ENCODE measurements at places on chromosomes 4 and X. TPM values are rescaled to one million over a fixed set of nuclear protein-coding genes. Genes with fewer than 3 reads are reported as not detected.

DNA sequence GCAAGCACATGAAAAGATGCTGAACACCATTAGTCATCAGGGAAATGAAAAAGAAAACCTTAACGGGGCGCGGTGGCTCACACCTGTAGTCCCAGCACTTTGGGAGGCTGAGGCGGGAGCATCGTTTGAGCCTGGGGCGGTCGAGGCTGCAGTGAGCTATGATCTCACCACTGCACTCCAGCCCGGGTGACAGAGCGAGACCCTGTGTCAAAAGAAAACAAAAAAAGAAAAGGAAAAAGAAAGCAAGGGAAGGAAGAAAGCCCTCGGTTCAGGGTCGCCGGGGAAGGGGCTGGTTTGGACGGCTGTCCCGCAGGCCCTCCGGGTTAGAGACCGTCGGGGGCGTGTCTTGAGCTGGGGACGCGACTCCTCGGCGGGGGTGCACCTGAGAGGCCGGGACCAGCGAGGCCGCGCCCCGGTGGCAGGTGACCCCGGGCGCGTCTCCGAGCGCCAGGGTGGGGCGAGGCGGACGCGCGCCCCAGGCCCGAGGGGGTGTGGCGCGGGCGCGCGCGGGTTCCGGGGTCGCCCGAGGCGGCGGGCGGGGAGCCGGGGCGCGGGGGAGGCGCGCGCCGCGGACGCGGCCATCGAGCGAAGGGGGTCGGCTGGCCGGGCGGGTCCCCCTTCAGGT, 478 bp upstream of the PLXNA3 start:
- no peaks in the 10 kb centered on the region for H3K27me3 ChIP-seq
- H3K4me1 ChIP-seq, result no peaks in the 10 kb centered on the region
- peak overlapping the region; percentile 90 for H3K4me3 ChIP-seq

DNA sequence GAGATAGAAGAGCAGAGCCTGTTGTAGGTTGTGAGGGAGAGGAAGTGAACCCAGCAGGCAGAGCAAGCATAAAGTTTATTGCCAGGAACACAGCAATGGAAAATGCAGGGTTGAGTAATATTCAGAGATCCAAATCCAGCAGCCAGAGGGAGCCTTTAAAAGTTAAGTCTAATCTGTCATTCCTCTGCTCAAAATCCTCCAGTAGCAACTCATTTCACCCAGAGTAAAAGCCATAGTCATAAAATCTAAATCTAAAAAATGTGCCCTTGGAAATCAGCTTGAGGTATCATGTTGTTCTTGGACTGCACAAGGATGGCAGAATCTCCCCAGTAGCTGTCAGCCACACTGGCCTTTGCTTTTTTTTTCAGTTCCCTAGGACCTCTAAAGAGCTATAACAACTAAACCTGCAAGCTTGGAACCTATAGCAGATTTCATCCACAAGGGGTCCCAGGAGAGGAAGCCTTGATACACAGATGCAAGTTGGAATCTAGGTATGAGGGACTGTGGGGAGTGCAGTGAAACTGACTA, 62.9 kb upstream of the FRAS1 start:
- H3K27me3 ChIP-seq, result no peaks in the 10 kb centered on the region
- H3K36me3 ChIP-seq, result no peaks in the 10 kb centered on the region
- no peak overlapping the region for H3K27ac ChIP-seq
- peaks cover 14% of the 10 kb centered on the region for H3K4me1 ChIP-seq
- no peak overlapping the region for H3K4me3 ChIP-seq
- no peak for DNase-seq

DNA sequence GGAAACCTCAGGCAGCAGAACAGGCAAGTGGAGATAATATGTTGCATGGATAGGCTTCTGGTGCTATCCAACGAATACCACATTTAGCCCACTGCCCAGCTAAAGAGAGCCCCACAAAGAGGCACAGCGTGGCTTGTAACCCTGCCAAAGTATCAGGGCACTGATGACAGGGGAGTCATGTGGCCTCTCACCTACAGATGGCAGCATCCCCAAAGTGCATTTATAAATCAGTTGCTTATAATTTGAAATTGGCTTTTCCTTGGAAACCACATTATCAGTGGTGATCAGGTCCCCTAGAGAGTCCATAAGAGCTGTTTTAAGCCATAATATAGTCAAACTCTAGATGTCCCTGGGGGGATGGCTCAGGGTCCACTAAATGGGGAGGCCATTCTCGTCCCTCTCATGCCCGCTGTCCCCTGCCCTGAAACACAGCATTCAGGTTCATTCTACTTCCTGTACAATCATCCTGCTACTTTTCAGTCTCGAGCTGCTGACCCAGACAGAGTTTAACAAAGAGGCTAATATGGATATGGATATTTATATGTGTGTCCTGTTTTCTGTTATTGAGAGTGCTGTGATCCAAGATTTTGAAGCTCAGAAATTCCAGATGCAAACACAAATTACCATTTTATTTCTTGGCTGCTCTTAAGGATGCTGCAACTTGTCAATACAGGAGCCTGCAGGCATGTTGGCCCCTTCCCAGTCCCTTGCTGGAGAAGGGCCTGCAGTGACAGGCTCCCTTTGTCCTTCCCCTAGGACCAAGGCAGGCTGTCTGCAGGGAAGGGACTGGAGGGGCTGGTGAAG, 28.5 kb downstream of the SRPX start:
- no peaks in the 10 kb centered on the region for H3K27me3 ChIP-seq
- H3K4me1 ChIP-seq, result no peaks in the 10 kb centered on the region
- H3K4me3 ChIP-seq, result no peak overlapping the region
- no peak overlapping the region for H3K27ac ChIP-seq
- DNase-seq, result no peak
- H3K36me3 ChIP-seq, result no peaks in the 10 kb centered on the region

- H3K27ac ChIP-seq, result no peak overlapping the region
- H3K4me3 ChIP-seq, result no peak overlapping the region
- no peaks in the 10 kb centered on the region for H3K36me3 ChIP-seq
- H3K4me1 ChIP-seq, result no peaks in the 10 kb centered on the region
- DNase-seq, result no peak
- H3K27me3 ChIP-seq, result no peaks in the 10 kb centered on the region
These were observed 66.9 kb downstream of the KLHL13 start for GRCh38 chrX:118049713-118050112.

The NUDT11 gene
- 19.3 TPM for total RNA-seq

DNA sequence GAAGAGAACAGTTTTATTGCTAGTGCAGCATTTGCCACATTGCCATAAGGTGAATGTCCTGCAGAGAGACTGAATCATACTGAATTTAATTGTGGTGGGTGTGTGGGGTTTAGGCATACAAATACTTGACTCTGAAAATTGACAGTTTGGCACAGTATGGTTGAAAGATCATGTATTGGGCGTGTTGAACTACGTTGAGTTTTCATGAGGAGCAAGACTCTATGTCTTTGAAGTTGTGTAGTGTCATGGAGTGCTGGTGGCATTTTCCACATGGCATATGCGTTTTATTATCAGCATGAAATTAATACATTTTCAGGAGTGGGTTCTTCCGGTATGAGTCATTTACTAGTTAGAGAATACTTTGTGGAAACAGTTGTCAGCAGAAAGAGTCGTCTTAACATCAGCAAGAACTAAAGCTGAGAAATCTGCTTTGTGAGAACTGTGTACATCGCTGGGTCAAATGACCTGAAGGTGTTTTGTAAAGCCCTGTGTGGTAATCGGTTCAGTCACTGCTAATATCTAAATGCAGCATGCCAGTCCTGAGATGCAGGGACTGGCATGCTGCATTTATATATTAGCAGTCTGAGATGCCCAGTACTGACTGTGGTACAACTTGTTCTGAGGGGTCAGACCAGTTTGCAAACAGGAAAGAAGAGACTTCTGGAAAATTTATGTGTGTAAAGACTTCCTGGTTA, 50.3 kb downstream of the ARHGAP10 start:
- no peaks in the 10 kb centered on the region for H3K27me3 ChIP-seq
- H3K27ac ChIP-seq, result peak overlapping the region; percentile 82
- H3K4me1 ChIP-seq, result peaks cover 31% of the 10 kb centered on the region
- H3K36me3 ChIP-seq, result peaks cover 3% of the 10 kb centered on the region
- no peak for DNase-seq

DNA sequence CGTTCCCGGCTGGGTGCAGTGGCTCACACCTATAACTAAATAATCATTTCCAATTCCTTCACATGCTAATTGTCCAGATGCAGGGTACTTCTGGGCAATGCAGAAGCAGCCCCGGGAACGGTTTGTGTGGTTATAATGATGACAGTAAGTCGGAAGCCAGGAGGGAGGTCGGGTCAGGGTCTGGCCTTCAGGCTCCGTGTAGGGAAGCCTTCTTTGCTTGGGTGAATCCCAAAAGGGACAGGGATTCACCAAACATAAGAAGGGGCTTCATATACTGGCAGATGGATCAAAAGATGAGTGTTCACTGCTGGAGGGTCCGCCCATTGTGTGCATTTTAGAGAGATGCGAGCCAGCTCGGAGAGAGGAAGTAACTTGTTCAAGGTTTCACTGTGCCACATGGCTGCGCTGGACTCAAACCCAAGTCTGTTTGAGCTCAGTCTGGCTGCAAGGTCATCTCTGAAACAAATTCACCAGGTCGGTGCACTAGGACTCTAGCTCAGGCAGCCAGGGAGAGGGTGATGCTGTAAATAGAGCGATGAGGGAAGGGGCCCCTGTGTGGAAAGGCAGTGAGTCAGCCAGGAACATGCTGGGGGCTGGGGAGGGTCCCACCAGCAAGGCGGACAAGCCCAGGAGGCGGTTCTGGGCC, 4.8 kb upstream of the KIAA0232 start:
- no peaks in the 10 kb centered on the region for H3K36me3 ChIP-seq
- H3K4me1 ChIP-seq, result peaks cover 14% of the 10 kb centered on the region
- H3K27ac ChIP-seq, result peak overlapping the region; percentile 10
- no peak for DNase-seq
- H3K27me3 ChIP-seq, result peaks cover 58% of the 10 kb centered on the region

- no peak overlapping the region for H3K4me3 ChIP-seq
- peaks cover 36% of the 10 kb centered on the region for H3K27me3 ChIP-seq
- no peak overlapping the region for H3K27ac ChIP-seq
- peak; percentile 45 for DNase-seq
- no peaks in the 10 kb centered on the region for H3K36me3 ChIP-seq
- H3K4me1 ChIP-seq, result peaks cover 15% of the 10 kb centered on the region
These were observed 40.9 kb upstream of the HMX1 start for GRCh38 chr4:8912506-8912905.

- no peaks in the 10 kb centered on the region for H3K27me3 ChIP-seq
- H3K4me3 ChIP-seq, result no peak overlapping the region
- H3K36me3 ChIP-seq, result no peaks in the 10 kb centered on the region
- DNase-seq, result no peak
- no peaks in the 10 kb centered on the region for H3K4me1 ChIP-seq
These were observed 277.9 kb downstream of the TRIML1 start for GRCh38 chr4:188417181-188417580.

The REELD1 gene
- 0.12 TPM for total RNA-seq

GRCh38 chr4:67880866-67881610, 2.8 kb downstream of the TMPRSS11D start:
- H3K27me3 ChIP-seq, result no peaks in the 10 kb centered on the region
- H3K27ac ChIP-seq, result no peak overlapping the region
- no peak for DNase-seq
- H3K36me3 ChIP-seq, result no peaks in the 10 kb centered on the region
- no peak overlapping the region for H3K4me3 ChIP-seq
- H3K4me1 ChIP-seq, result no peaks in the 10 kb centered on the region

- H3K4me3 ChIP-seq, result no peak overlapping the region
- H3K4me1 ChIP-seq, result peaks cover 12% of the 10 kb centered on the region
These were observed 85.3 kb downstream of the CLCN4 start for GRCh38 chrX:10242026-10242425.

DNA sequence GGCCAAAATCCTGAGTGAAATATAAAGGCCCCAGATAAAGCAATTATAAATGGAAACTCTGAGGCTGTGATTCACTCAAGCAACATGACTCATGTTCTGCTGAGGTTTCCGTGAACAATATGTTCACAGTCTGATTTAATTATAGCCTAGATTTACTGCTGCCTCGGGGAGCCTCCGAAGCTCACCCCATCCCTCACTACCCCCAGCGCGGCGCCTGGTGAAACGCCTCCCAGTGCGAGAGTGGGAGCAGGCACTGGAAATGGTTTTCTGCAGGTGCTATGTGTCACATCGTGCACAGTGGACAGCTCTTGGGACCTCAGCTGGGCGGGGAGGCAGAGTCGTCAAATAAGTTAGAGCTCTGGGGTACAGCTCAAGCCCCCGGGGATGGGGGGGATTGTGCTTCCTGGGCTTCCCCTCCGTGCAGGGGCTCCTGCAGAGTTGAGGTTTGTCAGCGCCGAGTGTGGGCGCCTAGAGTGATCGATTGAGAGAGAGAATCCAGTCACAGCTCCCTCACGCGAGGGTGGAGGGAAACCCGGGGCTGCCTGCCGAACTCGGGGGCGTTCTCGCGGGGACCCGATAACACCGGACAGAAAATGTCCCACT, 110.6 kb downstream of the PHKA2 start:
- no peak overlapping the region for H3K27ac ChIP-seq
- H3K4me1 ChIP-seq, result no peaks in the 10 kb centered on the region
- no peak for DNase-seq
- no peak overlapping the region for H3K4me3 ChIP-seq
- no peaks in the 10 kb centered on the region for H3K27me3 ChIP-seq
- no peaks in the 10 kb centered on the region for H3K36me3 ChIP-seq

The SSX4B gene
- not detected for total RNA-seq

- H3K27me3 ChIP-seq, result peaks cover 4% of the 10 kb centered on the region
- H3K36me3 ChIP-seq, result no peaks in the 10 kb centered on the region
- no peak for DNase-seq
- no peak overlapping the region for H3K27ac ChIP-seq
- no peaks in the 10 kb centered on the region for H3K4me1 ChIP-seq
These were observed 103.4 kb upstream of the PAK3 start for GRCh38 chrX:110992611-110993010.

- no peak overlapping the region for H3K27ac ChIP-seq
- DNase-seq, result peak; percentile 70
- H3K27me3 ChIP-seq, result no peaks in the 10 kb centered on the region
- no peak overlapping the region for H3K4me3 ChIP-seq
- H3K36me3 ChIP-seq, result no peaks in the 10 kb centered on the region
These were observed 1384.4 kb upstream of the PCDH10 start for GRCh38 chr4:131764730-131765129.

The FAM149A gene
- total RNA-seq, result 9.9 TPM

DNA sequence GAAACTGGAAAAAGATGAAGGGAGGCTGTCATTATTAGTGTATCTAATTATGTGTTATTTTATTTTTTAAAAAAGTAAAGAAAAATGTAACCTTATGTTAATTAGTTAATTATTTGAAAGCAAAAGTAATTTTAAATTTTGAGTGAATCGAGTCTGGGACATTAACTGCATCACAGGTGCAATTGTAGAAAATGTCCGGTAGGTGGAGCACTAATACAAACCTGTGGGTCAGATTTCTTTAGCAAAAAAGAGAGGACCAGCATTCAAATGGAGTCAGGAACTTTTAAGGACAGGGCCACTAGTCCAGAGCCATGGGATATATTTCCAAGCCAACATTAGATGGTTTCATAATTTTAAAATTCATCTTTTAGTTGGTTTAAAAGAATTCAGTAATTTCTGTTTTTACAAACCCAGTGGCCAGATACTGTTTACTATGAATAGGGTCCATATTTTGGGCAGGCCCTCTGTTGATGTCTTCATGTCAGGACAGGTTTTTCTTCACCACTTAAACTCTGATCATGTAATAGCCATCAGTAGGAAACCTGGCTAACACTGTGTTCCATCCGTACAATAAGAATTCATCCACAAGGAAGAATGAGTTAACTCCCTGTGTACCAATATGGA, 27.2 kb downstream of the BST1 start:
- no peak overlapping the region for H3K4me3 ChIP-seq
- no peaks in the 10 kb centered on the region for H3K36me3 ChIP-seq
- no peaks in the 10 kb centered on the region for H3K27me3 ChIP-seq
- DNase-seq, result no peak
- peaks cover 4% of the 10 kb centered on the region for H3K4me1 ChIP-seq
- H3K27ac ChIP-seq, result no peak overlapping the region
